ENCODE measurements at places on chromosomes 2 and 18.
A peak's percentile ranks its signal among the peaks of the same experiment; 100 is the strongest.

DNA sequence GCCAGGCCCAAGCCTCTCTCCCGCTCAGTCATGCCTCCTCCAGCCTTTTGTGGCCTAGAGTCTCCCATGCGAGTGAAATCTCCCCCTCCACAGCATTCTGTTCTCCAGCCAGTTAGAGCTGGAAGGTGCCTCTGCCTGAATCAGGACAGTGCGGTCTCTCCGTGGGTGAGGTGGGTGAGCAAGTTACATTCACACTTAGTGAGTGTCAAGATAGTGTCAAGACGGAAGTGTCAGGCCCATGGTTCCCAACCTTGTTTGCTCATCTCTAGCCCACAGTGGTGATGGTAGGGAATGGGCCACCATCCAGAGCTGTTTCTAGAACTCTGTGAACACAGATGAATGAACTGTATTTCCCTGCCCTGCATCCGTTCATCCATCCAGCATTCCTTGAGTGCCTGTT, 59.5 kb downstream of the LPIN1 start:
- DNase-seq, result no peak

GRCh38 chr2:19843992-19844515, 57.7 kb downstream of the TTC32 start:
- no peak for DNase-seq

GRCh38 chr2:10303694-10304378, 1.1 kb downstream of the HPCAL1 start:
- peak; percentile 48 for DNase-seq

- DNase-seq, result no peak
These were observed 3.4 kb upstream of the SP3 start for GRCh38 chr2:173968551-173968950.

- no peak for DNase-seq
These were observed 79.8 kb downstream of the CCDC150 start for GRCh38 chr2:196719110-196719872.

- DNase-seq, result no peak
These were observed 160.2 kb downstream of the NCK2 start for GRCh38 chr2:105904938-105905337.

DNA sequence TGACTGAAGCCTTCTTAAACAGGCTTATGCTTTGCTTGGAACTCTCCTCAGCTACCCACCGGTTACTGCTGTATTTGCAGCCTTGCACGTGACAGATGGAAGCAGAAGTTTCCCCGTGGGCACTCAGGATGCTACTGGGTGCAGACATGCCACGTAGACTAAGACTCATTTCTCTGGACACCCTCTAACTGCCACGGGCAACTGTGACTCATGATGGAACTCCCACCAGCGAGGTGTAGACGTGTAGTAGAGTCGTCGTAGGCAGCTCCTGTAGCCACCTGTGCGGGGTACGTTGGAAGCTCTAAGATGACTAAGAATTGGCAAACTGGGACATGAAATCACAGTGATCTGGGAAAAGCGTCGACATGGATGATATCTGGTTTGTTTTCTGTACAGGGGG, 27.5 kb downstream of the TSHZ1 start:
- DNase-seq, result no peak

DNA sequence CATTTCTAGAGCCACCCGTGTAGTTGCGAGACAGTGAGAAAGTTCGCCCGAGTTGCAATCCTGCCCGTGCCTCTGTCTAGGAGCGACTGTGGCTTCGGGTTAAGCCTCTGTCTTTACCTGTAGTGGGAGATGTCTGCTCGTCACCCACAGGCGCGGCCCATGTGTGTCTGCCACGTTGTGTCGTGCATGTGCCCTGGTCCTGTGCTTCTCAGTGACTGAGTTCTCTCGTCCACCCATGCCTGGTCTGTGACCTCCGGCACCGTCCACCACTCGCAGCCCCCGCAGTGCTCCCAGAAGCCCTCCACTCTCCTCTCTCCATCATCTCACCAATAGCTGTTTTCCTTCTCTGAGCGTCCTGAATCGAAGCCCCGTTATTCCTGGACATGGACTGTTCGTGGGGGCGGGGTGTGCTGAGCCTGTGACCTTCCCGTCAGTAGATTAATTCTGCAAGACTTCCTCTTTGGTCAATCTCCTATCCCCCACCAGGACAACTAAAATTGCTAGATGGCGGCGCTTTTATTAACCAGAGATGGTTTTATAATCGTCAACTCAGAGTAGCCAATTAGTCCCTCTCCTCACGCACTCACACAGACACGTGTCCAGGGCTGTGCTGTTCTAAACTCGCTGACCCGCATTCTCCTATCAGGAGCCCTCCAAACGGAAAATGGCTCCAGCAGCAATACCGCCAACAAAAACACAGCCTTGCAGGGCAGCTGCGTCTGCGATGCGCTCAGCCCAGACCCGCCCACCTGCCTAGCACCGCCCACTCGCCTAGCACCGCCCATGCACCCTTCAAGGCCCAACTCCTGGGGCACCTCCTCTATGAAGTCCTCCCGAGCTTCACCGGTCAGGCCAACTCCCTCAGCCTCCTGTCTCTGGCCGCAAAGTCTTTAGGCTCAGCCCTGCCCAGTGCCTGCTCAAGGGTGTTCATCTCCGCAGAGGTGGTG, 119.4 kb downstream of the TWIST2 start:
- DNase-seq, result no peak

GRCh38 chr2:138500592-138501424, 762 bp upstream of the SPOPL start:
- DNase-seq, result no peak

DNA sequence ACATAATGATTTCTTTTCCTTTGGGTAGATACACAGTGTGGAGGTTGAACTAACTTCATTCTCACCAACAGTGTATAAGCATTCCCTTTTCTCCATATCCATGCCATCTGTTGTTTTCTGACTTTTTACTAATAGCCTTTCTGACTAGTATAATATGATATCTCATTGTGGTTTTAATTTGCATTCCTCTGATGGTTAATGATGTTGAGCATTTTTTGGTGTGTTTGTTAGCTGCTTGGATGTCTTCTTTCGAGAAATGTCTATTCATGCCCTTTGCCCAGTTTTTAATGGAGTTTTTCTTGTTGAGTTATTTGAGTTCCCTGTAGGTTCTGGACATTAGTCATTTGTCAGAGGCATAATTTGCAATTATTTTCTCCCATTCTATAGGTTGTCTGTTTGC, 59.8 kb downstream of the MARCHF4 start:
- no peak for DNase-seq

DNA sequence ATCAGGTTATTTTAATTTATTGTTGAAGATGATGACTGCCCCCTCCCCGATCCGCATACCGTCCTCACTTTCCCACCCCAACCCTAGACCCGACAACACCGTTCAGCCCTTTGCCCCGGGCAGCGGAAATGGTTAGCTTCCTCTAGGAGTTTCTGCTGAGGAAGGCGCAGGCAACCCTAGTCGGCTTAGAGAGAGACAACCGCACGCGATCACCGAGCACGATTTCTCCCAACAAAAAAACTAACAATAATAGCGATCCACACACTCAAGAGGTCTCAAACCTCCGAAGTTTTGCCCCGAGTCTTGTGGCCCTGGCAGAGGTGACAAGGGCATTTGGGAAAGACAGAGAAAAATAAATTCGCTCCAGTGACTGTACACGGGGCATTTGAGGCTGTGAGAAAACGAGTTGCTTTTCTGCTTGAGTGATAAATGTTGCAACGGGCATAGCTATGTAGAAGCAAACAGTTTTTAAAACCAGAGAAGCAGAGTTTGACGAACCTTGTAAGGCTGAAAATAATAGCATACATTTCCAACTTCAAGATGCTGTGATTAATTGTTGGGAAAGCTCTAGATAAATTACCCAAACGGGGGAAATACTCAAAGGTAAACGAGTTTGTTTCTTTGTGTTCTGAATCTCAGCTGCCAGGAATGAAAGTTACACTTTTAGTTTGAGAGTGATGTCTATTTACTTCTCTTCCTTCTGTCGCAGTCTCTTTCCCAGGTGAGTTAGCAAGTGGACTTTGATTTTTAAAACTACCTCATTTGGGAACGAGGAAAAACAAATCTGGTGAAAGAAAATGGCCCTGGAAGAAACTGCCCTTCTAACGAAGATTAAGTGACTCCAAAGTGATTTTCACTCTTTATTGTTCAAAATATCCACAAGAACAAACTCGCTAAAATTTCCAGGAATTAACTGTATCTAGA, 11.0 kb upstream of the SIX3 start:
- no peak for DNase-seq

GRCh38 chr18:48949606-48950535, 894 bp downstream of the SMAD7 start:
- peak; percentile 38 for DNase-seq

- DNase-seq, result peak; percentile 33
These were observed 17.9 kb downstream of the LCT start for GRCh38 chr2:135818937-135819610.

- DNase-seq, result no peak
These were observed 80.8 kb downstream of the KIF5C start for GRCh38 chr2:148955798-148956197.

DNA sequence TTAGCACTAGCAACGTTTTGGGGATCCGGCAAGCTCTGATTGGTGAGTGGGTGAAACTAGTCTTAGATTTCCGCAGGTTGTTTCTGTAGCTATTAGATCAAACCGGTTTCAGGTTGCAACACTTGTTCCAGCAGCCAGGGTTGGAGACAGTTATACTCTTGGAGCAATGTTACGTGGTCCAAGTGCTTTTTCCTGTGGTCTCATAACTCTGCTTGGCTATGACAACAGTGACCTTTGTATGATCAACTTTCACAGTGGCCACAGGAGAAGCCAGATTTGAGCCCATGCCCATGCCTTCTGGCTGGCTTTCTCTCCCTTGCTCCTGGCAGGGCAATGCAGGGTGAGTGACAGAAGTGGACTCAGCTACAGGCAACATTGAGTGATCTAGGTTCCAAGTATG, 84.5 kb upstream of the TAF1B start:
- DNase-seq, result no peak

- no peak for DNase-seq
These were observed 12.7 kb upstream of the KCNJ13 start for GRCh38 chr2:232789082-232789481.

DNA sequence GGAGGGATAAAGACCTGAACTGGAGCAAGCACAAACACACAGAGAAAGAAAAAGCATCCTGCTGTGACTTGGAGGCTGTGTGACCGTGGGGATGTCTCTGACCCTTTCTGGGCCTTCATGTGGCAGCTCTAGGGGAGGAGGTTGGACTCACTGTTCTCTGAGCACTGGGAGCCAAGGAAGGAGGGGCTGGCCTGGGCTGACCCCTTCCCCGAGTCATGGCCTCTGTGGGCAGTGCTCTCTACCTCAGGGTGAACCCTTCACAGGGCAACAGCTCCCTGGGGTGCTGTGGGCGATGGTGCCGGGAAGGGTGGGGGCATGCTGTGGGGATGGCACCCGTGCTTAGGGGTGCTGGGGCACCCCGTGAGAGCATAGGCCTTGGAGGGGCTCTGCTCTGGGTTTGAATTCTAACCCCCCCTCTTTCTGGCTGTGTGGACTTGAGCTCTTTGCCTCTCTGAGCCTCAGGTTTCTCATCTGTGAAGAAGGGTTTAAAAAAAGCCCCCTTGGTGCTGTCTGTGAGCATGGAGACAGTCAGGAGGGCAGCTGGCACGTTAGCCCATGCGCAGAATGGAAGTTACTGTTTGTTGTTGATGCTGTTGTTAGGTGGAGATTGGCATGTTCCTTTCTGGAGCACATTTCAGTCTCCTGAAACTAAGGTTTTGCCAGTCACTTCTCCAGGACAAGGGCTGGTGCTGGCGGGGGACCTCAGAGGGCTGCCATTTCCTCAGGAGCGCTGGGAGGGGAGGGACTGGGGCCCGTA, 700 bp downstream of the TOGARAM2 start:
- DNase-seq, result no peak

- DNase-seq, result no peak
These were observed 18.2 kb downstream of the PTPRM start for GRCh38 chr18:7585276-7585670.

- DNase-seq, result no peak
These were observed 480.8 kb upstream of the KLHL29 start for GRCh38 chr2:22904126-22904684.

DNA sequence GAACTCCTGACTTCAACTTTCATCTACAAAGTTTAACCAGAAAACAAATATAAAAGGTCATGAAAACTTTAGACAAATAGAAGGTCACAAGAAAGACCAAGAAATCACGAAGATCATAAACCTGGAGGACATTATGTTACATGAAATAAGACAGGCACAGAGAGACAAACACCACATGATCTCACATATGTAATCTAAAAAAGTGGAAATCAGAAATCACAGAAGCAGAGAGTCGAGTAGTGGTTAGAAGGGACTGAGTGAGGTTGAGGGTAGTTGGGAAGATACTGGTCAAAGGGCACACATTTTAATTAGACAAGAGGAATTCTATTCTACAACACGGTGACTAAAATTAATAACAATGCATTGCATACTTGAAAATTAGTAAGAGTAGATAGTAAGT, 1.4 kb downstream of the GCFC2 start:
- DNase-seq, result no peak

GRCh38 chr2:233414273-233414654, 60.0 kb downstream of the DGKD start:
- no peak for DNase-seq
